Activated CD4-positive, alpha-beta T cell treated with anti-CD3 and anti-CD28 coated beads for 4 hours (primary cell): ENCODE measurements at places on chromosomes 6 and 20.

- no peak for DNase-seq
Observed at GRCh38 chr6:105292689-105293339, 110.1 kb downstream of the PREP start.

- DNase-seq: no peak
Observed at GRCh38 chr6:132188556-132189264, 212.6 kb downstream of the MOXD1 start.

DNA sequence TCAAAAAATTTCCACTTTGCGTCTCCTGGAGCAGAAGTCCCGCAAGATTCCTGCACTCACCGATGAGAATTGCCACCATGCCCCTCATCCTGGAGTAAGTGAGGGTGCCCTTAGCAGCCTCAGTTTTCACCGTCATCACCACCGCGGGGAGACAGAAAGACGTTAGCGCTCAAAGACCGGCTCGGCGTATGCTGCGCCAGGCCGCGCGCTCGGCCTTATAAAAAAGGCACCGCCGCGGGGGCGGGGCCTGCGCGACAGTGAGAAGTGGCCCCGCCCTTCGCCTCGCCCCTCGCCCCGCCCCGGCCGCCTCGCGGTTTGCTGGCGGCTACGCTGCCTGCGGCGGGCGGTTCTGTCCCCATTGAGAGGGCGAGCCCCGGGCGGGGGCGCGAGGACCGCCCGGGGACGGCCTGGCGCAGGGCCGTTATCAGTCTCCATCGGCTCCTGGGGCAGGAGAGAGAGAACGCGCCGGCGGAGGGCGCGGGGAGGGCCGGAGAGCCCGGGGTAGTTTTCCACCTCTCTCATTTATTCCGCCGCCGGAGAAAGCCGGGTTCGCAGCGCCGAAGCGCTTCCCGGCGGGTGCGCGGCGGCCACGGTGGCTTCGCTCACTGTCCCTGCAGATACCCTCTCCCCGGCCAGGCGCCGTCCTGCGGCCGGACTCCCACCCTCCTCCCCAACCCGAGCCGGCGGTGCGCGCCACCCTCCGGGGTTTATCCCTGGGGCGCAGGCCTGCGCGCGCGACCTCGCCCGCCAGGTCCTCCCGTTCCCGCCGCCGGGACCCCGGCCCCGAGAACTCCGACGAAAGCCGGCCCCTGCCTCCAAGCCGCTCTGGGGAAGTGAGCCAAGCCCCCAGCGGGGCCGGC lies 122.5 kb upstream of the SLC2A12 start:
- peak; percentile 94 for DNase-seq

DNA sequence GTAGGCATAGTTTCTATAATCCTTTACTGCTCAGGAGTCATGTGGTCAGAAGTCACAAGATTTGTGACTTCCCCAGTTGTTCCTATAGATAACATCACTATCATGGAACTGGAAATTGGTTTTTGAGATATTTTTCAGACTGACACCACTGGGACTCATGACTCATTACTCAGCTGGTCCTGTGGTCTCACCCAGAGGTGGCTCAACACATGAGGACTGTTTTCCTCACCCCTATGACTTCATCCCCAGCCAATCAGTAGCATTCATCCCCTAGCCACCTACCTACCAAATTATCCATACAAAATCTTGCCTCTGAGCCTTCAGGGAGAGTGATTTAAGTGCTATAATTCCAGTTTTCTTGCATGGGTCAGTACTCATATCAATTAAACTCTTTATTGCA lies 1217.7 kb downstream of the EPHA7 start:
- DNase-seq: no peak

- no peak for DNase-seq
Observed at GRCh38 chr6:136920216-136920615, 1.9 kb upstream of the SLC35D3 start.

GRCh38 chr6:66127061-66127460 lies 420.0 kb upstream of the EYS start:
- no peak for DNase-seq

DNA sequence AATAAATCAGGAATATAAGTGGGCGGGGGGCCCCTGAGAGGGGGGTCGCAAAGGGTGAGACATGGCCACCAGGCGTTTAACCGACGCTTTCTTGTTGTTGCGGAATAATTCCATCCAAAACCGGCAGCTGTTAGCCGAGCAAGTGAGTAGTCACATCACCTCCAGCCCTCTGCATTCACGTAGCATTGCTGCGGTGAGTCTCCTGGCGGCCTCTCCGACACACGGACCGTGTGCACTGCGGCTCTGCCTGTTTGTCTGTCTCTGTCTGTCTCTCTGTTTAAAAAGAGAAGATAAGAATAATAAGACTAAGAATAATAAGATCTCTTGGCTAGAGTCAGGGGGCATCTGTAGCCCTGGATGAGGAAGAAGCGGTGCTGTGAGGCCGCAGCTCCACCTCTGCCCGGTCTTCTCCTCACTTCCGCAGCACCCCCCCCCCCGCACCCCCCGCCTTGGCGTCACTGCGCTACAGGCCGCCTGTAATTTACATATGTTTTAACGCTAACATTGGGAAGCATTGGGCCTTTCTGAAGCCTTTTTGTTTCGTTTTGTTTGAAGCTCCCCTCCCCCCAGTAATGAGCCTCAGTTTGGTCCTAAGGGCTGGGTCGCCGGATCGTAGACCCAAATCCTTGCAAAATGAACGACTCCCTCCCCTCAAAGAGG lies 993 bp downstream of the STX16 start:
- DNase-seq: peak; percentile 66

DNA sequence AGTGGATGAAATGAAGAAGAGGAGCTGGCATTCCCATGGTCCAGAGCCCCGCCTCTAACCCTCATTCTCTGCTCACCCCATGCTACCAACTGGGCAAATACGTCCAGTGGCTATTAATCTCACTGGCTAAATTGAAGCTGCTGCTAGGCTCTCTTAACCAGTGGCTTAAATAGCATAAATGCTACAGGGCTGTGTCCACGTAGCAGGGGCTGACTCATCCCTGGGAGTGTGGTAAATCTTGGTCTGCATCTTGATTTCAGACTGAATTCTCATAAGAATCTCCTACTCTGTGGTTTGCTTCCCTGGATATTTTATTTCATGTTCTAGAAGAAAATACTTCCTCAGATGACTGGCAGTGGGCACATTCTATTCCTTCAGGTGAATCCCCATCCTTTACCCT lies 193.1 kb upstream of the ARG1 start:
- no peak for DNase-seq

DNA sequence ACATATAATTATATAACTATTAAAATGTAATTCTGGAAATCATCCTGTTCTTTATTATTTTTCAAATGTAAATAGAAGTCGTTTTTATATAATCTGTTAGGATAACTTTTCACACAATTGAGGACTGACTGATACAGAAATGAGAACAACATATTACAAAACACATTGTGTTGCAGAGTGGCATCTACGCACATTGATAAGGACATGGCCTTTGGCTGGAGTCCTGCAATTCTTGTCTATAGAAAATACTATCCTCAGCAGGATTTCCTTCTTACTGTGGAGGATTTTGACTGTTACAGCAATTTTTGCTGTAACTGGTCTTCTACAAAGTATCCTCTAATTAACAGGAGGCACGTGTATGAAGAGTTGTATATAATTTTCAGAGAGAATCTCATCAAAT lies 19.8 kb downstream of the SH3BGRL2 start:
- no peak for DNase-seq

- DNase-seq: no peak
Observed at GRCh38 chr6:41439524-41440418, 104.4 kb downstream of the NCR2 start.

GRCh38 chr6:41767112-41767833 lies 12.4 kb downstream of the FRS3 start:
- DNase-seq: no peak

DNA sequence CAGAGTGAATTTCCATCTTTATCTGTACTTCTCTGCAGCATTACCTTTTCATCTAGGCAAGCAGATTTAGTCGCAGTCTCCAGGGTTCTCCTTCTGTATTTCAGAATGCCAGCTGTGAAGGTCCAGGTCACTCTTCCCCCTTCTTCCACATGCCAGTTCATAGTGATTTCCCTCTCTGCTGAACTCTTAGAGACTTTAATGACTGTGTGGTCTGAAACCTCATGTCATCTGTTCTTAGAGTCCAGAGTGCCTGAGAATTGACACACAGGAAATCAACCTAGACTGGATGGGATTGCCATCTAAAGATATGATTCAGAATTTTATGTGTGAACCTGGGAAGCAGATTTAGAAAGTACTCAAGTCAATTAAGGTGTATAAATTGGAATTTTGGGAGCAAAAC lies 248.1 kb downstream of the TPBG start:
- DNase-seq: no peak

DNA sequence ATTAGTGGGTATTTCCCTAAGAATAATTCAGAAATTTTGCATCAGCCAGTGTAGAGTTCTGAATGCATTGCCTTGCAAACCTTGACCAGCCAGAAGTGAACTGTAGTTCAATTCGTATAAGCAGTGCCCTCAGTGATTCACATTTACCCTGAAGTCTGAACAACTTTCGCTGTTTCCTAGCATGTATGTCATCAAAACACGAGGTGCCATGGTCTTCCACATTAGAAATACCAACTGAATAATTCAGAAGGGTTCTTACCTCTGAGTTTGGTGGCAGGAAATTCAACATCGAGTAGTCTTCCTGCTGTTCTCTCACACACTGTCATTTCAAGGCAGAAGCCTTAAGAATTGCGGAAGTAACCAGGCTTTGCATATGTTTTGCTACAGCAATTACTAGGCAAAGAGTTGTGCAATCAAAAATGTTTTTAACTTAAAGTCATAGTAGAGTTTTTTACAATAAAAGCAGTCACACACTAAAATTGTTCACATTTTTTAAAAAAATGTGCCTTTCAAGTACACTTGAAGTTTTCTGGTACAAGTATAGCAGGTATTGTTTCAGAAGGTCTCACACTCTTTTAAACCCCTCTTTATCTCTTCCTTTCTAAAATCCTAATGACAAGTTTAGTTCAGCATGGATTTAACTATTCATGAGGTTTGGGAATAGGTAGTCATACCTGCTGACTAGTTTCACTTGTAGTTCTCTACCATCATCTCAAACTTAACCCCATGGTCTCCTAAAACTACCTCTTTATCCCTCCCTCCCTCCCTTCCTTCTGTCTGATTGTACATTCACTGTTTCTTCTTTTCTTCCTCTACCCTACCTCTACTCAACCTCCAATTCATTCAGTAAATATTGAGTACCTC lies 118.3 kb downstream of the STXBP5 start:
- no peak for DNase-seq

GRCh38 chr6:137824896-137825295 lies 42.2 kb upstream of the TNFAIP3 start:
- no peak for DNase-seq

- DNase-seq: no peak
Observed at GRCh38 chr6:52326540-52327364, 35.2 kb upstream of the PAQR8 start.

DNA sequence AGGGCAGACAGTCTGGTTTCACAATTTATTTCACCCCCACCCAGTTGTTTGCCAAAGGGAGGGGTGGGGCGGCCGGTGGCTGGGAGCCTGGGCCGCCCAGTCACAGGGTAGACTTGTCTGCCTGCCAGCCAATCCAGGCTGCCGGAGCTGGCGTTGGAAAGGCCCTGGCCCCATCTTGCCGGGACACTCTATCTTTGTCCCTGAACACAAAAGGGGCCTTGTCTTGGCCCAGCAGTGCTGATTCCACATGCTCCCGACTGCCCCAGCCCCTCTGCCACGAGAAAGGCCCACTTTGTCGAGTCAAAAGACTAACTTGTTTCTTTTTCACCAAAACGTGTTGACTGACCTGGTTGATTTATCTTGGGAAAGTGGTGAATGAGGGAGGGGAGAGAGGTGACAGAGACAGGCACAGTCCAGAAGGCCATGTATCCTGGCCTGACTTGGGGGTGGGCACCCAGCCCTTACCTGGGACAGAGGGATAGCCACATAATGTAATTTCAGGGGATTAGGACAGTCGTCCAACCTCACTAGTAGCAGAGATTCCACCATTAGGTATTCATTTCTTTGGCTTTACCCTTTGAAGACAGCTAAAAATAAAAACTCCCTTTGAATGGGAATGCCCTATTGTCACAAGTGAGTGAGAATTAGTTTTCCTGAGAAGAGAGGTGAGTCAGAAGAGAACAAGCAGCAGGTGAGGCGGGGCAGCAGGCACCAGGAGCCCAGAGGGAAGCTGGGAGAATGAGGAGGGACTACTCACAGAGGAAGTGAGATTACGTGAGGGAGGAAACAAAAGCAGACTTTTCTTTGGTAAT lies 67.0 kb upstream of the SIRPA start:
- DNase-seq: no peak

GRCh38 chr6:141460743-141461484 lies 671.8 kb upstream of the GJE1 start:
- DNase-seq: no peak

GRCh38 chr6:160029525-160029924 lies 60.6 kb downstream of the IGF2R start:
- DNase-seq: no peak

GRCh38 chr6:41277605-41278004 lies 8.9 kb downstream of the TREM1 start:
- no peak for DNase-seq
